ENCODE measurements at places on chromosomes 4 and X.
A peak's percentile ranks its signal among the peaks of the same experiment; 100 is the strongest.

DNA sequence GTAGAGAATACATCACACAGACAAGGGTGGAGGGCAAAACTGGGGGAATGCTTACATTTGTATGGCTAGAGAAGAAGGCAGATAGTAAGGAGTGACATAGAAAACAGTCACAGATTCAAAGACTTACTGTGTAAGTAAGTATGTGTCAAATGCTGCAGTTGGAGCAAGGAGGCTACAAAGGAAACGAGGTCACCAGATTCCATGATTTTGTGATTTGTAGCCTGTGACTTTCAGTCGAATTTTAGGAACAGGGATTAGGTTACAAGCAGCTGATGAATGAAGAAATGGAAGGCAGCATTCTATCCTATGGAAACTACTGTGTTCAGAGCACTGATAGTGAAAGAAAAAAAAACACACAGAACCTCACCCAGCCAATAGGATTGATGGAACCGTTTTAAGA, 407.9 kb downstream of the IL15 start:
- no peak for DNase-seq

- DNase-seq, result peak; percentile 66
Observed at GRCh38 chr4:53905941-53906377, 158.4 kb downstream of the CHIC2 start.

- DNase-seq, result no peak
Observed at GRCh38 chr4:161321706-161322105, 842.1 kb downstream of the FSTL5 start.

- no peak for DNase-seq
Observed at GRCh38 chrX:8675006-8675630, 56.8 kb downstream of the ANOS1 start.

GRCh38 chr4:181470306-181470705, 772.9 kb upstream of the TENM3 start:
- no peak for DNase-seq

- DNase-seq, result no peak
Observed at GRCh38 chr4:22245294-22245693, 270.6 kb downstream of the ADGRA3 start.

All from right cardiac atrium (tissue), 5 donors.